ENCODE measurements at places on chromosomes 7 and 10. TPM values are rescaled to one million over a fixed set of nuclear protein-coding genes. Genes with fewer than 3 reads are reported as not detected.

The PDE1C gene
- not detected for total RNA-seq

The CXCL12 gene
- not detected for total RNA-seq

The GIMAP2 gene
- 117 TPM for total RNA-seq

The SNX13 gene
- total RNA-seq = 25.3 TPM

The OR6B1 gene
- not detected for total RNA-seq

The VSTM4 gene
- total RNA-seq = not detected

The SFRP5 gene
- total RNA-seq = not detected

The ADK gene
- total RNA-seq = 25.1 TPM

The TUBGCP2 gene
- total RNA-seq = 55.9 TPM

The NUTM2E gene
- total RNA-seq = 0.20 TPM
